ENCODE measurements at places on chromosomes 16 and 17. TPM values are rescaled to one million over a fixed set of nuclear protein-coding genes. Genes with fewer than 3 reads are reported as not detected.

The TMEM238L gene
- total RNA-seq = not detected

The OTOA gene
- not detected for total RNA-seq

- no peak for DNase-seq
Observed at GRCh38 chr17:3632287-3632686, 3.8 kb downstream of the SHPK start.

The KRTAP4-9 gene
- total RNA-seq = not detected

- no peak for DNase-seq
Observed at GRCh38 chr17:31508288-31509094, 117.0 kb downstream of the RAB11FIP4 start.

The SPNS2 gene
- total RNA-seq = 4.0 TPM
